ENCODE measurements at places on chromosomes 4 and X.

GRCh38 chr4:151296227-151296626 lies 19.3 kb downstream of the PRSS48 start:
- peak; percentile 11 for DNase-seq

DNA sequence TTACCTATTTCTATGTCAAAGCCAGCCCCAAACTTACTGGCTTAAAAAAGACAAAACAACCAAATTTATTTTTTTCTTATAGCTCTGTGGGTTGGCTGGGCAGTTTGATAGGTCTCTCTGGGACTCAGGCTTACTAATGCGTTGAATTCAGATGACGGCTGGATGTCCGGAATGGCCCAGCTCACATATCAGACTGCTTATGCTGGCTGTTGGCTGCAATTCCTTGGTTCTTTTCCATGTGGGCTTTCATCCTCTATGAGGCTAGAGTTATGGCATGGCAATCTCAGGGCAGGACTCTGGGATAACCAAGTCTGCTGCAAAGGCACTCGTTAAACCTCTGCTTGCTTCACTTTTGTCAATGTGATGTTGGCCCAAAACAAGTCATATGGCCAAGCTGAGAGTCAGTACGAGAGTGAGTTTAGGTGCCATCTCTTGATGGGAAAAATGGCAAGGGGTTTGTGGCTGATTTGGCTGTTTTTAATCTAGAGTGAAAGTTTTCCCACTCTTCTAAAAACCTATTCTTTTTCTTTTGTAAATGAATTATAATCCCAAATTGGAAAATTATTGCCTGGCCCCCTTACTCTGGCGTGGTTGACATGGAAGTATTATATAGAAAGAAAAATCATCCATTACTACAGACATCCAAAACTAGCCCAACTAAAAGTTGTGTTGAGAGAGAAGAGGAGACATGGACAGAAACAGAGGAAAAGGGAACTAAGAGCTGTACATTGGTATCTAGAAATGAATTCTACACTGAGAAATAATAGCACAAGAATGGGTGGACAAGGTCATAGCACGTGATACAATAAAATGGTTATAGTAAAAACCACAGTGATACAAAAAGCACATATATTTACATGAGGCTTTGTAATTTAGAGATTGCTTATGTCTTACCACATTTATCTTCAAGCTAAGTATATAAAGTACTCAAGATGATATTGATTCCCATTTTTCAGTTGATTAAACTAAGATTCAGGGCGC lies 6.6 kb downstream of the PRIMPOL start:
- DNase-seq: no peak

- no peak for DNase-seq
These were observed 481.1 kb downstream of the STPG2 start for GRCh38 chr4:97662133-97662532.

DNA sequence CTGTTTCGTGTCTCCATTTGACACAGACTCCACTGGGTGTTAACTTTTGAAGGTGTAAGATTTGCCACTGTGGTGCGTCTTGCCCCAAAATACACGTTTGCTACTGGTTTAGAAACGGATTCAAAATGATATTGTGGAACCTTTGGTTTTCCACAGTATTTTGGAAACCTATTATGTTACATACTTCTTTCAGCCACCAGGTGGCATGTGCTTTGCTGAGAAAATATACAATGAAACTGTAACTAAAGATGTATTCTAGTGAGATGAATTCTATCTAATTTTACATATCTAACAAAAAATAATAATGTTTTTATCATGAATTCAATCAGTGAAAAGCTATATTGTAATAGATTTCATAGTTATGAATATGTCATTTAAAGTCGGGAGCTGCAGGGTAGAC lies 28.4 kb upstream of the SLITRK4 start:
- no peak for DNase-seq

DNA sequence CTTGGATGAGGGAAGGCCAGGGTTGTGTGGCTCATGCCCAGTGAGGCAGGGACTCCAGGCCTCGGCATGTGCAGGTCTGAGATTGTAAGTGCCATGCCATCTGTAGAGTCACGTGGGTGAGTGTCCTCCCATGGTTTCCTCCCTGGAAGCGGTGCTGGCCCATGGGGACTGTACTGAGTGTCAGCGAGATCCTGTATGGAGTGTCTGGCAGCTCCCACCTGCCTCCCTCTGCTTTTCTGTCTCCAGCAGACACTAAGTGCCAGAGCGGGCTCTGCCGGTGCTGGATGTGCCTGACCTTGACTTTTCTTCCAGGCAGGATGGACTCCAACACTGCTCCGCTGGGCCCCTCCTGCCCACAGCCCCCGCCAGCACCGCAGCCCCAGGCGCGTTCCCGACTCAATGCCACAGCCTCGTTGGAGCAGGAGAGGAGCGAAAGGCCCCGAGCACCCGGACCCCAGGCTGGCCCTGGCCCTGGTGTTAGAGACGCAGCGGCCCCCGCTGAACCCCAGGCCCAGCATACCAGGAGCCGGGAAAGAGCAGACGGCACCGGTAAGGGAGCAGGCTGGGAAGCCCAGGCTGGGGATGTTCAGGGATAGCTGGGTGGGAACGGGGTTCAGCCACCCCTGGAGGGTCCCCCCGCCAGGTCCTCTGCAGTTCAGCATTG lies 7.6 kb downstream of the WFS1 start:
- DNase-seq: no peak

DNA sequence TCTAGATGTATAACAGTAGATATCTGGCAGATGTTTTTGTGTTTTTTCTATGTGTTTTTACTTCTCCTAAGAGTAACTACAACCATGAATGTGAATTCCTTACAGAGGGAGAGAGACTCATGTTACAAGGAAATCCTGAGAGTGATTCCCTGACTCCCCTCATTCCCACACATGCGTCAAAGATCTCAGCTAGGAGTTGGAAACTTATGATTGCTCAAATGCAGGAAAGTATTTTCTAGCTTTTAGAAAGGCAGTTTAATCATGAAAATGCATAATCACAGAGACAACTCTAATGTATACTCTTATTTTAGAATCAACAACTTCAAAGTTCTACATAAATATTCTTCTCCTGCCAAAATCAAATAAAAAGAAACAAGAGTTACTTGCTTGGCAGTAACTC lies 121.8 kb downstream of the PDE5A start:
- DNase-seq: no peak

- no peak for DNase-seq
These were observed 387.8 kb downstream of the DCAF12L2 start for GRCh38 chrX:125778261-125778660.

- no peak for DNase-seq
These were observed 34.7 kb upstream of the PRKX start for GRCh38 chrX:3748052-3748559.

Measured in HuH-7.5 (cell line).